ENCODE measurements at places on chromosomes 13 and 19.
A peak's percentile ranks its signal among the peaks of the same experiment; 100 is the strongest.

GRCh38 chr13:64917566-64917965 lies 2312.6 kb downstream of the PCDH9 start:
- DNase-seq: no peak

GRCh38 chr13:24225930-24226329 lies 65.4 kb downstream of the SPATA13 start:
- no peak for DNase-seq

DNA sequence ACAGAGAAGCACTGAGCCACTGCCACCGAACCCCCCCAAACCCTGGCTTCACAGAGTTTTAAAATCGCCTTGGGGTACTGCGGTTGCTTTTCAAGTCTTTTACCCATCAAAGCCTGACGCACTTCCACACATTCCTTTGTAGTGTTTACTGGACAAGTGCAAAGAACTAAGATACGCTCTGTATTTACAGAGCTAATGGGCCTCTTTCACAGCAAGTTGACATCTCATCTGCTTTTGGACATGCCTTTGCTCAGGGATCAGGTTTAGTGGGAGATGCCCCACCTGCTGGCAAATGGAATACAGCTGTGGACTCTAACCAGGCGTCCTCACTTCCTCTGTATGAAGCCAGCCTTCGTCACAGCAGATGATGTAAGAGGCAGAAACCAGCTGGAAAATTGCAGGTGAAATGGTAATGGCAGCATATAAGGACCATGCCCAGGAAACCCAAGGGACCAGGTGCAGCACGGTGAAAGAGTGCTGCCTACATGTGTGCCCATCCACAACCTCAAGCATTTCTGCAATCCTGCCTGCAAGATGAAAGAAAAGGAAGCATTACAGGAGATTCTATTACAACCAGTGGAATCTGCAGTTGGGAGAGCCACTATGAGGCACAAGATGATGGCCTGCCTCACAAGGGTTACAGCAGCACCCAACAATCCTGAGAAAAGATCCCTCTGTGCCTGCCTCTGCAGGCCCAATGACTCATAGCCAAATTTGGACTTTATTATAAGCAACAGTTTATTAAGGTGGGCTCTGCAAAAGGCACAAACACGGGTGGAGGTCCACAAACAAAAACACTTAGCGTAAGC lies 34.7 kb downstream of the BRD4 start:
- DNase-seq: no peak

GRCh38 chr13:69579351-69579750 lies 528.3 kb upstream of the ATXN8OS start:
- DNase-seq: peak; percentile 8

- no peak for DNase-seq
Measured at GRCh38 chr13:111153977-111154332, 38.8 kb downstream of the ARHGEF7 start.

DNA sequence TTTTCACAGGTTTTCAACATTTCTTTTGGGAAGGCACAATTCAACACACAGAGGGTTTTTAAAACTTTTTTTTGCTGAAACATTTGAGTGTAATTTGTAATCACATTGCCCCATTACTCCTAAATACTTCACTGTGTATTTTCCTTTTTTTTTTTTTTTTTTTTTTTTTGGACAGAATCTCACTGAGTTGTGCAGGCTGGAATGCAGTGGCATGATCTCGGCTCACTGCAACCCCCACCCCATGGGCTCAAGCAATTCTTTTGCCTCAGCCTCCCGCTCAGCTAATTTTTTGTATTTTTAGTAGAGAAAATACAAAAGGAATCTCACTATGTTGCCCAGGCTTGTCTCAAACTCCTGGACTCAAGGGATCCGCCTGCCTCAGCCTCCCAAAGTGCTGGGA lies 14.8 kb upstream of the DNAJC15 start:
- no peak for DNase-seq

GRCh38 chr13:47004027-47004426 lies 107.2 kb upstream of the HTR2A start:
- no peak for DNase-seq

DNA sequence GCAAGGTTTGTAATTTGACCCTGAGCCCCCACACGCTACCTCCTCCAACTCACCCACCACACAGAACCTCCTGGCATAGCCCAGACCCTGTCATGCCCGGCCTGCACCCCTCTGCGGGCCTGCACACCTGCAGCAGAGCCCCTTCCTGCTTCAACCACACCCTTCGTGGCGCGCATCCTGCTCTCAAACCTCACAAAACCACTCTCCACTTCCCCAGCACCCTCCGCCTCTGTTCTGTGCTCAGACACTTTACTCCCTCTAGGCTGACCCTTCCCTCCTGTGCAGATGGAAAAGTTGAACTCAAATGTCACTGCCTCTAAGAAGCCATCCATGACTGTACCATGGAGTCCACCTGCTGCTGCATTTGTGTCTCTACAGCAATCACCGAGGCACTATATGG lies 28.5 kb downstream of the FAAP24 start:
- no peak for DNase-seq

- DNase-seq: no peak
Measured at GRCh38 chr19:36876993-36877938, 26.6 kb downstream of the ZNF345 start.

DNA sequence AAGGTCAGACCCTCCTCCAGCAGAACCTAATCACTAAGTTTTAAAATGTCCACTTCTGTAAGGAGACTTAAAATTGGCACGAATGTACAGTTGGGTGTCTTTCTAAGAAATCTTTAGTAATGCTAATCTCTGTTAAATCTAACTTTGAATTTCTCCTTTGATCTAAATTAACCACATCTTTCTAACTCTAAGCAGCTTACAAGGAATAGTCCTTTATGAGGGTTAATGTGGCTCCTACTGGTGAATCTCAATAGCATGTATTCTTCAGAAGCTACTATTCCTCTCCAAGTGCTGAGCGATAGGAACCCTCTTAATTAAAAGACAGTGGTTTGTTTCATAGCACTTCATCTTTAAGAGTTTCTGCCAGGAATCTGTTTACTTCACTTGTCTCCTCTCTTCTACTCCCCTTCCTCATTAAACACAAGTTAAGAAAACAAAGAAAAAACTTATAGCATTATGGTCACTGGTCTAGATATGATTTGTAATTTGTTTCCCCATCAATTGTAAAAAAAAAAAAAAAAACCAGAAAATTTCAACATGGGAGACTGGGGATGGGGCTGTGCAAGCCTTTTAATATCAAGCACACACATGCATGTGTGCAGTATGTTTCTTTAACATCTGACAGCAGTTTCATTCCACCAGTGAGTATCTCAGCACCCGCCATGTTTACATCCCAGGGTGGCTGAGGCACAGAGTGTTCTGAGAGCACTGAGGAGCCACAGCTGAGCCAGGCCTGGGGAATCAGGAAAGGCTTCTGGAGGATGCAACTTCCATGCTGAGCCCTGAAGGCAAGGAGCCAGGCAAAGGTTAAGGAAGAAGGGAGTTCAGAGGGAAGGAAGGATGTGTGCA lies 57.7 kb downstream of the ATP7B start:
- DNase-seq: no peak

DNA sequence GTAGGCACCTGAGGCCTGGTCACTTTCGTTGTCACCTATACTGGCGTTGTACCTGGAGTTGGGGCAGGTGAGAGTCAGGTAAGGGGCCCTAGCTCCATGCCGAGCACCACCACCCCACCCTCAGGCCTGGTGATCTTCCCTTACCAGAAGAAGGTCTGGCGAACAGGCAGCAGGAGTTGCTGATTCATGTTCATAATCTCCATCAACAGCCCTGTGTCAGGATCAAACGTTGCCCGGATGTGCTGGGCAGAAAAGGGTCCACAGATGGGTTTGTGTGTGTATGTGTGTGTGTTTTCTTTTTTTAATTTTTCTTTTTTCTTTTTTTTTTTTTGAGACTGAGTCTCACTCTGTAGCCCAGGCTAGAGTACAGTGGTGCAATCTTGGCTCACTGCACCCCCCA lies 14.3 kb downstream of the MAN2B1 start:
- DNase-seq: no peak

DNA sequence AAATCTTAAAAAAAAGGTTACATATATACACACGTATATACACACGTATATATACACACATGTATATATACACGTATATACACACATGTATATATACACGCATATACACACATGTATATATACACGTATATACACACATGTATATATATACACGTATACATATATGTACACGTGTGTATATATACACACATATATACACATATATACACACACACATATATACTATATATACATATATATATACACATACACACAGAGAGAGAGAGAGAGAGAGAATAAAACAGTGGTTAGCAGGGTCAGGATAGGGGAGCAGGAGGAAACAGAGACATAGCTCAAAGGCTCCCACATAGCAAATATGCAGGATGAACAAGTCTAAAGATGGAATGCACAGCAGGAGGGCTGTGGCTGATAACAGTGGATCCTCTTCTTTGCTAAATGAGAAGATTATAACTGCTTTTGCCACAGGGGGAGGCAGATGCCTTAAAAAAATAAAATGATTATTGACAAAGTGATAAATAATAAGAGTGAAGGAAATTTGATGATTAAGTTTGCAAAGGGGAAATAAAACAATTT lies 714.5 kb downstream of the UQCRFS1 start:
- peak; percentile 18 for DNase-seq

DNA sequence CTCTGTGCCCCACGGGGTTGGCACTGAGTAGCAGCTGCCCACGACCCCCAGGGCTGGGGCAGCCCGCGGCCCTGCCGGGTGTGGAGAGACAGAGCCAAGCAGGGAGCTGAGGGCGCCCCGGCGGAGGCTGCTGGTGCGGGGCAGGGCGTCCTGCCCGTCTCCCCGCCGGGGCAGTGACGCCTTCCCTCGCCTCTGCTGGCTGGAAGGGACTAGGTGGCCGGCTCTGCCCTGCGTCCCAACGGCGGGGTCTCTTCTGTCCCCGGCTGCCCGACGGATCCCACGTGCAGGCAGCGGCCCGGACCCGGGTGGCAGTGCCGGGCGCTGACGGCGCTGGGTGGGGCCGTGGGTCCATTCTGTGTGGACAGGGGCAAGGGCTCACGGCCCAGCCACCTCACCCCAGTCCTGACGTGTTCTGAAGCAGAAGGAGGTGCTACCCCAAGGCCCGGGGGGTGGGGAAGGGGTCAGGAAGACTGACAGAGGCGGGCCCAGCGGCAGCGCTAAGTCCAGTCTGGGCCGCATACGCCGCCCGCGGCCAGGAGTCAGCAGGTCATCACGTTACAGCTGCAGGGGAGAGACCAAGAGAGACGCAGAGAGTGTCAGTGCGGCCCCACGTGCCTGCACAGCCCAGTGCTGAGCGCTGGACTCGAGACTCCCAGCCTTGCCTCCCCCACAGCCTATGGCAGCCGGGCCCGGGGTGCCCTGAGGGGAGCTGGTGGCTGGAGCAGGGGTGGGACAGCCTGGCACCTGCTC lies 15.1 kb upstream of the PLPP2 start:
- no peak for DNase-seq

GRCh38 chr13:110336681-110337080 lies 29.6 kb downstream of the COL4A2 start:
- no peak for DNase-seq

GRCh38 chr13:40271271-40271885 lies 395.1 kb downstream of the FOXO1 start:
- no peak for DNase-seq

GRCh38 chr13:110131424-110131823 lies 175.5 kb downstream of the COL4A1 start:
- DNase-seq: no peak

- peak; percentile 55 for DNase-seq
Measured at GRCh38 chr13:114027046-114027715, 53.3 kb upstream of the C13orf46 start.

- no peak for DNase-seq
Measured at GRCh38 chr13:39036212-39036611, 1.7 kb downstream of the PROSER1 start.

GRCh38 chr19:18809149-18809868 lies 18.2 kb upstream of the COMP start:
- peak; percentile 28 for DNase-seq

- DNase-seq: no peak
Measured at GRCh38 chr19:47890865-47891621, 4.9 kb upstream of the SULT2A1 start.

GRCh38 chr19:45876161-45876410 lies 9.9 kb downstream of the IRF2BP1 start:
- no peak for DNase-seq

DNA sequence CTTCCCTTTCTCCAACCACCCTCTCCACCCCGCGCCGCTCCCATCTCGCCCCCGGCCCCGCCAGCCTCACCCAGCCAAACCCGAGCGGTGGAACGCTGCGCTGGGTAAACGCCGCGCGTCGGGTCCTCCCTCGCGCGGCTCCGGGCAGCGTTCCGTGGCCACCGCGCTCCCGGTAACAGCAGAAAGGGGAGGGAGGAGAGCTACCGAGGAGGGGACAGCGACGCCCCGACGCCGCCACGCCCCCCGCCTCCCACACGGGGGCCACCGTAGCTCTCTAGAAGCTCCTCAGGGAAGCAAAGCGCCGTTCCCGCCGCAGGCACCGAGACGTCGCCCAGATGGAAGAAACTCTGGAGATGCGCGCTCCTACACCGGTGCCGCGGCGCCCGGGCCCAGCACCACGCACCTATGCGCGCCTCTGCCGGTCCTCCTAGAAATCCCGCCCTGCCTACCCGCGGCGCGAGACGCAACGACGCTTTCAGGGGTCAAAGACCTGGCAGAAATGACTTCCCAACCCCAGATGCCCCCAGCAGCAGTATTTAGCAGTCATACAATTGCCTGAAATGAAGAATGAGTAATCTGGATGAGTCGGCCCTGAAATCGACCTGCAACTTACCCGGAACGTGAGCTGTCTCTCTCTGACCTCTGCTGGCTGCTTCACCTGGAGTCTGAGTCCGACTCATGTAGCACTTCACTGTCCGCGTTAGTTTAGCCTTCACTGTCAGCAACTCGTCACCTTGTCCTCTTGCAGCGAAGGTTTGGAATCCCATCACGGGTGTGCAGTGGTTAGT lies at the start of gene RUBCNL:
TSS of gene RUBCNL (minus strand) at position 189 of the 788 bp plus-strand sequence. CDS start 14,777 bp downstream, outside the sequence.
- DNase-seq: no peak

DNA sequence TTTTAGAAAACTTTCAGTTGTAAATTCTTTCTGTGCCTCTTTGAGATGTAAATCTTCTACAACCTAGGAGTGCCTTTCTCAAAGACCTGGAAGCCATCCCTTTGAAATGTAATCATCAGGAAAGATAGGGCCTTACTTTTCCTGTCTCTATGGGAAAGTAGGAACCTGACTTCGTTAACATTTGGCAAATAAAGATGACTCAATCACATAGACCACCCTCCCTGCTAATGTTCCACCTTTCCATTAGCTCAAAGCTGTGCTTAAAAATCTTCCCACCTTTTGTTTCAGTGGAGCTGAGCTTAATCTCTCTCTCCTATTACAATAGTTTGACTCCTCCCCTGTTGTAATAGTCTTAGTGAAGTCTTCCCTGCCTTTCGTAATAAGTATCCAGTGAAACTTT lies 247.7 kb downstream of the OLFM4 start:
- DNase-seq: no peak

GRCh38 chr13:19864024-19864745 lies 736 bp upstream of the ZMYM5 start:
- no peak for DNase-seq

DNA sequence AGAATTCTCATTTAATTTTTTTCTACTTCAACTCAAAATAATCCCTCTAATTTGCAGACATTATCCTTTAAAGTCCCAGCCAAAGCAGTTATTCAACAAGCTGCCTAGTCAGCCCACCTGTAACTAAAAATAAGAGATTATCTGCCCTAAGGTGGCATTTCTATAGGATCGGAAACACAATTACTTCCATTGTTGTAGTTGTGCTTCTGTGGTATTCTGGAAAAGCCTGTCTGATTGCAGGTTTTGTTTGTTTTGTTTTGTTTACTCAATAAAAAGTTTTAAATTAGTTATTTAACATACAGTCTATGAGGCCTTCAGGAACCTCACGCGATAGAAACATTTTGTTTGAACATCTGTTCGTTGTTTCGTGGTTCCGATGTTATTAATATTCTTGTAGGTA lies 101.0 kb downstream of the ZIC5 start:
- DNase-seq: no peak

- no peak for DNase-seq
Measured at GRCh38 chr13:78620936-78621470, 17.7 kb upstream of the POU4F1 start.

All from astrocyte of the cerebellum (primary cell).